ENCODE measurements at places on chromosomes 3 and 15.

DNA sequence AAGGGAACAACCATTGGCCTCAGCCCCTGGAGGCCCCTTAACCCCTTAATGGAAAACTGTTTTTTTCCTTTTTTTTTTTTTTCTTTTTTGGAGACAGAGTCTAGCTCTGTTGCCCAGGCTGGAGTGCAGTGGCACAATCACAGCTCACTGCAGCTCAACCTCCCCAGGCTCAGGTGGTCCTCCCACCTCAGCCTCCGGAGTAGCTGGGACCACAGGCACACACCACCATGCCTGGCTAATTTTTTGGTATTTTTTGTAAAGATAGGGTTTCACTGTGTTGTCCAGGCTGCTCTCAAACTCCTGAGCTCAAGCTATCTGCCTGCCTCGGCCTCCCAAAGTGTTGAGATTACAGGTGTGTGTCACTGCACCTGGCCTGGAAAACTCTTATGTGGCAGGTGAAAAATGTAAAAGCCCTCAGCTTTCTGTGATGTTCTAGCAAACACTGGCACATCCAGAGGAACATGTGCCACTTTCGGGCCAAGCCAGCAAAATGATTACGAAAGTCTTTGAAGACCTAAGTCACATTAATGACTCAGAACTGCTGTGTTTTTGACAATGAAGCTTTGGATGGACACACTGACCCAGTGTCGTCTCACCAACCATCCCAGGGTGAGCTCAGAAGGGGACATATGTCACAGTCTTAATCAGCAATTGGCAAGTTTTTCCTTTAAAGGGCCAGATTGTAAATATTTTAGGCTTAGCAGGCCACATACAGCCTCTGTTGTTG is 189.3 kb upstream of the TPM1 start:
- peaks cover 14% of the 10 kb centered on the region for H3K4me1 ChIP-seq
- no peak for DNase-seq
- H3K36me3 ChIP-seq, result no peaks in the 10 kb centered on the region
- H3K4me3 ChIP-seq, result no peak overlapping the region

DNA sequence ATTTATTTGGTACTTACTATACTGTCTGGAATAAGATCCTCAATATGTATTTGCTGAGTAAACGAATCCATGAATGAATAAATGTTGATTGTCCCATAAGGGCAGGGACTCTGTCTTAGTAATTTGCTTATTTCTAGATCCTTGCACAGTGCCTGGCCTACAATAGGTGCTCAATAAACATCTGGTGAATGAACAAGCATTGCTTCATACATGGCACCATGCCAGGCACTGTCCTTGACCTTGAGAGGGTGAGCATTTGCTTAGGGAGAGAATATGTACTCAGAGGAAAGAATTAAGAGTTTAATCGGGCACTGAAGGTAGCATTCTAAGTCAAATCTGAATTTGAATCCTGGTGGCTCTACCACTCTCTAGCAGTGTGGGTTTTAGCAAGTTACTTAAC is 282.1 kb downstream of the THSD4 start:
- no peak for DNase-seq
- no peaks in the 10 kb centered on the region for H3K36me3 ChIP-seq
- H3K4me3 ChIP-seq, result no peak overlapping the region
- no peaks in the 10 kb centered on the region for H3K4me1 ChIP-seq
- H3K27ac ChIP-seq, result no peak overlapping the region
- peaks cover 29% of the 10 kb centered on the region for H3K27me3 ChIP-seq

GRCh38 chr3:24493746-24494617 is 668 bp downstream of the THRB start:
- H3K4me3 ChIP-seq, result no peak overlapping the region
- peaks cover 4% of the 10 kb centered on the region for H3K36me3 ChIP-seq
- DNase-seq, result no peak
- no peak overlapping the region for H3K27ac ChIP-seq

DNA sequence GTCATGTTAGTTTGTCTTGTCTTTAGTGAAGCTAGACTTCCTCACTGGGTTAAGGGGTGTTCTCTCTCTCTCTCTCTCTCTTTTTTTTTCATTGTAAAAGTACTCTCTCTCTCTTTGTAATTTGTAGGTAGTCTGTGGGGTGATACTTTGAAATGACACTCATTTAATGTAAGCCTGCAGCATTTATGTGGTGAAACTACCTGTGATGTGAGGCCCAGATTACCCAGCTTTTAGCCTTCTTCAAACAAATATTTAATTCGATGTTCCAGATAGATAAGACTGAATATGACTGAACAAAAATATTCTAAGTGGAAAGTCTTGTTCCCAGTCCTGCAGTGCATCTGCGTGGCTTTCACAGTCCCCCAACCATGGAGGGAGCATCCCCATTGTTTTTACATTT is 49.7 kb downstream of the SQOR start:
- peak overlapping the region; percentile 24 for H3K27ac ChIP-seq
- H3K27me3 ChIP-seq, result no peaks in the 10 kb centered on the region
- DNase-seq, result no peak
- peaks cover 7% of the 10 kb centered on the region for H3K4me1 ChIP-seq
- H3K36me3 ChIP-seq, result peaks cover 27% of the 10 kb centered on the region

- no peaks in the 10 kb centered on the region for H3K36me3 ChIP-seq
- no peak overlapping the region for H3K27ac ChIP-seq
- H3K27me3 ChIP-seq, result peaks cover 8% of the 10 kb centered on the region
- H3K4me1 ChIP-seq, result peaks cover 4% of the 10 kb centered on the region
Measured at GRCh38 chr15:66798426-66799061, 96.5 kb downstream of the SMAD6 start.

GRCh38 chr3:187522293-187522692 is 147.9 kb downstream of the SST start:
- no peak overlapping the region for H3K27ac ChIP-seq
- no peaks in the 10 kb centered on the region for H3K36me3 ChIP-seq
- DNase-seq, result no peak
- peaks cover 16% of the 10 kb centered on the region for H3K27me3 ChIP-seq
- no peaks in the 10 kb centered on the region for H3K4me1 ChIP-seq

GRCh38 chr3:99911433-99911832 is 93.8 kb downstream of the CMSS1 start:
- no peak overlapping the region for H3K4me3 ChIP-seq
- H3K36me3 ChIP-seq, result no peaks in the 10 kb centered on the region
- no peaks in the 10 kb centered on the region for H3K27me3 ChIP-seq
- no peak for DNase-seq

DNA sequence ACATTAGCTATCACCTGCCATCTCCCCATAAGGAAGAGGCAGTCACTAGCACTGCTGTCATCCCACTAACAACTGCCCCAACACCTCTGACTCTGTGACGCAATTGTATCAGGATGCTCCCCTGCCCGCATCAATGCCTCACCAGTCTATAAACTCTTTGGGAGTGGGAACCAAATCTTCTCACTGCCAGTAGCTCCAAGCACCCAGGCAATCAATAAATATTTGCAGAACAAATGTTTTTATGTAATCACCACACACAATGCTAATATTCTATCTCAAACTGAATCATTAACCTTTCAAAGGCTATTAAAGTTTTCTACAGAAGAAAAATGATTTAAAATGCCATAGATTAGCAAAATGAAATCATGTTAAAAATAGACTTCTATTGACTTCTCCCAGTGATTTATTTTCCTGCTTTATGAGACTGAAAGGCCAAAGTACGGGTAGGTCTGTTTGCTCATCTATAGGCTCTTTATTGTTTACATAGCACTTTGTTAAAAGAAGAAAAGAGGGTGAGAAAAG is 131.3 kb downstream of the PLD1 start:
- H3K4me1 ChIP-seq, result no peaks in the 10 kb centered on the region
- no peak overlapping the region for H3K27ac ChIP-seq
- H3K36me3 ChIP-seq, result no peaks in the 10 kb centered on the region
- no peak overlapping the region for H3K4me3 ChIP-seq

GRCh38 chr3:170196833-170197232 is 15.3 kb upstream of the PHC3 start:
- DNase-seq, result no peak
- H3K4me1 ChIP-seq, result no peaks in the 10 kb centered on the region
- no peak overlapping the region for H3K4me3 ChIP-seq
- H3K27me3 ChIP-seq, result peaks cover 28% of the 10 kb centered on the region
- H3K36me3 ChIP-seq, result no peaks in the 10 kb centered on the region
- H3K27ac ChIP-seq, result no peak overlapping the region

- DNase-seq, result no peak
- no peak overlapping the region for H3K27ac ChIP-seq
- no peaks in the 10 kb centered on the region for H3K27me3 ChIP-seq
- peaks cover 8% of the 10 kb centered on the region for H3K36me3 ChIP-seq
Measured at GRCh38 chr3:113981803-113982202, 34.0 kb downstream of the ZDHHC23 start.

Measured in natural killer cell treated with Interleukin-12 subunit alpha and Interleukin-12 subunit beta and Interleukin-15 and Interleukin-18, amount 100 ng/mL, for 72 hours (primary cell).